ENCODE measurements at places on chromosomes 6 and 20. TPM values are rescaled to one million over a fixed set of nuclear protein-coding genes. Genes with fewer than 3 reads are reported as not detected.

DNA sequence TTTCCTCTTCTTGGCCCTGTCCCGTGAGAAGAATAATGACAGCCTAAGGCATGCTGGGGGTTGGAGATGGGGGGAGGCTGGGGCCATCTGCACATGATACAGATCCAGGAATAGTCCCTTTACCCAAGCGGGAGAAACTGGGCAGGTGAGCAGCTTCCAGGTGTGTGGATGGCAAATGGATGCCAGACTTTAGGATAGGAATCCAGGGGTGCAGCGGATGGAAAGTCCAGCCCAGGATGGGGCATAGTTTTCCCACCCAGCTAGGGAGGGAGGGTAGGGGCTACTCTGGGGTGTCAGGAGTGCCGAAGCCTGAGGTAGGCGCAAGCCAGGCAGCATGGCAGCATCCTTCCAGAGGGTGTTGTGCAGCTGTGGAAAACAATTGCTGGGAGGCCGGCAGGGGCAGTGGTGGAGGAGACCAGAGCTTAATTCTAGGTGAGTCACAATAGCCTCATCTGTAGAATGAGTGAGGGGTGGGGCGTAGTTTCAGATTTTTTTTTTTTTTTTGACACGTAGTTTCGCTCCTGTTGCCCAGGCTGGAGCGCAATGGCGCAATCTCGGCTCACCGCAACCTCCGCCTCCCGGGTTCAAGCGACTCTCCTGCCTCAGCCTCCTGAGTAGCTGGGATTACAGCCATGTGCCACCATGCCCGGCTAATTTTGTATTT, 15.4 kb upstream of the FAM110A start:
- DNase-seq = no peak

DNA sequence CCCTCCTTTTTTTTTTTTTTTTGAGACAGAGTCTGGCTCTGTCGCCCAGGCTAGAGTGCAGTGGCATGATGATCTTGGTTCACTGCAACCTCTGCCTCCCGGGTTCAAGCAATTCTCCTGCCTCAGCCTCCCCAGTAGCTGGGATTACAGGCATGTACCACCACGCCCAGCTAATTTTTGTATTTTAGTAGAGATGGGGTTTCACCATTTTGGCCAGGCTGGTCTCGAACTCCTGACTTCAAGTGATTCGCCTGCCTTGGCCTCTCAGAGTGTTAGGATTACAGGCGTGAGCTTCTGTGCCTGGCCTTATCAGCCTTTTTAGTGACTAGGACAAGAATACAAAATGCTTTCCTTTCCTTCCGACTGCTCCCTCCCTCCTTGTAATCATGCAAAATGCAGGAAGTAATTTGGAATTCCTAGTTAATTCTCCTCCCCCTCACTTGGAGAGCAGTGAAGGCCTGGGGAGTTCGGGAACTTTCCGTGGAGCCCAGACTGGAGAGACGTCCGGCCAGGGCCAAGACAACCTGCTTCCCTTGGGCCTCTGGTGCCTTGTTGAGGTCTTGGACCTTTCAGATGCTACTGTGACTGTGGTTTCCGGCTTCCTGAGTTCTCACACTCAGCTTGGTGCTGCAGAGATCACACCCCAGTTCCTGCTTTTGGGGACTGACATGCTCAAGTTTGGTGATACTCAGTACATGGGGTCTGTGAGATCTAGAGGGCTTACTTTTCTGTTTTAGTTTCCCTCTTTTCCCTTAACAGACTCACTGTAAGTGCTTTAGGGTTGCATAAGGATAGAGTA, 3.9 kb upstream of the PHF20 start:
- DNase-seq = peak; percentile 42

Gene GDAP1L1
- not detected for total RNA-seq

Gene ADGB
- not detected for total RNA-seq
